Kidney (tissue), 22 donors: ENCODE measurements at places on chromosomes 3 and 15.

GRCh38 chr3:120503727-120504616 is 53.2 kb upstream of the FSTL1 start:
- DNase-seq, result no peak

DNA sequence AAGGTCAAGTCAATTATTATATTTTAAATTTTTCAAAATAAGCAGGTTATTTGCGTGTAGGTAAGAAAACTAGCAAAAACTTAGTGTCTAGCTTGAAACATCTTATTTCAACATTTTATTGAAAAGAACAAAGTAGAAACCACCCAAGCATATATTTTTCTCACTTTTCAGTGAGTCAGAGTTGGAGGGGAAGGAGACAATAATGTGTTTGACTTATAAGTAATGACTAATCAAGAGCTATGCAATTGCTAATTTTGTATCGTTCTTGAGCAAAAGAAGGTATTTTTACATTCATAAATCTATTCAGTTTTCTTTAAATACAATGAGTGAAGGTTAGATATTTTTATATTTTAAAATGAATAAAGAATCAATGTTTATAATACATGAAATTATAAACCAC is 54.4 kb upstream of the P2RY1 start:
- DNase-seq, result no peak

- peak; percentile 18 for DNase-seq
Observed at GRCh38 chr3:114660124-114660523, 366.3 kb downstream of the TIGIT start.

GRCh38 chr15:64050281-64051092 is 4.2 kb upstream of the DAPK2 start:
- no peak for DNase-seq

DNA sequence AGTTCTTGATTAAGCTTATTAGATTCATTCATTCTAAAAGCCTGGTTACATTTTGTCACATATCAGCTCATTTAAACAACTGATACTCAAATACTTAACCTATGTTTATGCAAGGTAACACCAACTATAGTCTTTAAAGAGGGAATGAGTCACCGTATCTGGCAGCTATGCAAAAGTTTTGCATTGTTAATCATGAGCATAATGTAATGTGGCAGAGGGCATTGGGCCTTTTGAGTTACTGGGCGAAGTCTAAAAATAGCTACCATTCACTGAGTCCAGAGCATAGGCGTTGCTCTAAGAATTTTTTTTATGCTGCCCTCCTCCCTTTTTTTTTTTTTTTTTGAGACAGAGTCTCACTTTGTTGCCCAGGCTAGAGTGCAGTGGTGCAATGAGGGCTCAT is 277.7 kb upstream of the ZNF717 start:
- no peak for DNase-seq

- no peak for DNase-seq
Observed at GRCh38 chr3:10522646-10523303, 17.4 kb upstream of the ATP2B2 start.

- DNase-seq, result no peak
Observed at GRCh38 chr15:47959617-47960413, 161.0 kb upstream of the SLC24A5 start.

GRCh38 chr15:40239693-40240618 is 1.1 kb downstream of the PAK6 start:
- no peak for DNase-seq

GRCh38 chr3:171268677-171269076 is 191.5 kb downstream of the TNIK start:
- DNase-seq, result no peak

- no peak for DNase-seq
Observed at GRCh38 chr15:43930556-43930955, 103.8 kb downstream of the WDR76 start.

GRCh38 chr3:182913889-182914288 is 66.4 kb downstream of the DCUN1D1 start:
- DNase-seq, result no peak

GRCh38 chr3:15403965-15404364 is 23.4 kb downstream of the METTL6 start:
- DNase-seq, result no peak

GRCh38 chr15:48411971-48412591 is 80.9 kb downstream of the DUT start:
- DNase-seq, result no peak

DNA sequence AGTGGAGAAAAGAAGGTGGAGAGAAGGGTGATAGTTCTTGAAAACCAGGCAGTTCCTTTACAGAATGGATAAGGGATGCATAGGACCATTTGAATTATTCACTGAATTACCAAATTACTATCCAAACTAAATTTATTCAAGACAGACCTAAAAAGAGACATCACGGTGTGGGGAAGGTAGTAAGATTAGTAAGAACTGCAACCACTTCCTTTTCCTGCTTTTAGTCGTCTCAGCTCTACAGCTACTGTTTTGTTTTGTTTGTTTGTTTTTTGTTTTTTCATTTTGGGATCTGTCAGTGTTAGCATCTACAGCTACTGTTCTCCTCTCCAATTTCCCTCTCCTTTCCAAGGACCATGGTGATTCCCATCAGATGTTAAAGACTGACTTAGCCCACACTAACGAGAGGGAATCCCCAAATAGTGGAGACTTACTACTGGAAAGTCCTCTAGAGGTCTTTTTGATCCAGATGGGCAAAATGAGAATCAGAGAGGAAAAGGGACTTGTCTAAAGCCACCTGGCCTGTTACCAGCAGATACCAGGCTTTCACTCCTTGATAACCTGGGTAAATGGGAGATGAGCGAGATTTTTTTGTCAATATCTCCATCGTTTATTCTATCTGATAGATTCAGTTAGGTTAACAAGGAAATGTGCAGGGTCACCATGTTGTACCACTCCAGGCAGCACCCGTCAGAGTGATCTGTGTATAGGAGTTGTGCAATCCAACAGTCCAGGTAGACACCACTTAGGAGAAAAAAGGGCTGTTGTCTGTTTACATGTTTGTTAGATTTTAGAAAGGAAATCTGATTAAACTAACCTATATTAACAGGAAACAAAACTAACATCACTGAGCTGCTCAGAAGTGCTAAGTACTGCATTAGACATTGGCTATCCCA is 6.0 kb downstream of the HCLS1 start:
- DNase-seq, result no peak

DNA sequence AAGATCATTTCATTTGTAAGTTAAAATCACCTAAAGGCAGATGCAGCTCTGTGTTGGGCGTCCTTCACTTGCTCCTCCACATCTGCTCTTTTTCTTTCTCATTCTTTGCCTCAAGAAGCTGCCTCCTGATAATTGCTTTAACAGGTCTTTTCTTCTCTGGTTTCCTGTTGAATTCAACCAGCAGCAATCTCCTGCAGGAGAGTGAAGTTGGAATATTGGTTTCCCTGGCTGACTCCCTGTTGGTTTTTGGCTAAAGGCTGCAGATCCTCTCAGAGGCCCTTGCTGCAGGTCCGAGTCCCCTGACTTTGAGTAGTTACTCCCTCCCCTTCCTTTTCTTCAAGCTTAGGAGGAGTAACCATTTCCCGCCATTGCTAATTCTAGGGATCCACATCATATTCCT is 4.2 kb downstream of the TP63 start:
- no peak for DNase-seq

GRCh38 chr3:1963896-1964295 is 134.8 kb upstream of the CNTN4 start:
- DNase-seq, result no peak

- DNase-seq, result no peak
Observed at GRCh38 chr15:25989327-25989726, 126.2 kb upstream of the ATP10A start.

- no peak for DNase-seq
Observed at GRCh38 chr15:91113030-91113429, 13.0 kb downstream of the SV2B start.

- peak; percentile 9 for DNase-seq
Observed at GRCh38 chr3:88262527-88262926, 112.8 kb downstream of the C3orf38 start.

- DNase-seq, result no peak
Observed at GRCh38 chr3:126570103-126570541, 11.4 kb upstream of the C3orf22 start.
